T47D (cell line): ENCODE measurements at places on chromosomes 2 and 18.

DNA sequence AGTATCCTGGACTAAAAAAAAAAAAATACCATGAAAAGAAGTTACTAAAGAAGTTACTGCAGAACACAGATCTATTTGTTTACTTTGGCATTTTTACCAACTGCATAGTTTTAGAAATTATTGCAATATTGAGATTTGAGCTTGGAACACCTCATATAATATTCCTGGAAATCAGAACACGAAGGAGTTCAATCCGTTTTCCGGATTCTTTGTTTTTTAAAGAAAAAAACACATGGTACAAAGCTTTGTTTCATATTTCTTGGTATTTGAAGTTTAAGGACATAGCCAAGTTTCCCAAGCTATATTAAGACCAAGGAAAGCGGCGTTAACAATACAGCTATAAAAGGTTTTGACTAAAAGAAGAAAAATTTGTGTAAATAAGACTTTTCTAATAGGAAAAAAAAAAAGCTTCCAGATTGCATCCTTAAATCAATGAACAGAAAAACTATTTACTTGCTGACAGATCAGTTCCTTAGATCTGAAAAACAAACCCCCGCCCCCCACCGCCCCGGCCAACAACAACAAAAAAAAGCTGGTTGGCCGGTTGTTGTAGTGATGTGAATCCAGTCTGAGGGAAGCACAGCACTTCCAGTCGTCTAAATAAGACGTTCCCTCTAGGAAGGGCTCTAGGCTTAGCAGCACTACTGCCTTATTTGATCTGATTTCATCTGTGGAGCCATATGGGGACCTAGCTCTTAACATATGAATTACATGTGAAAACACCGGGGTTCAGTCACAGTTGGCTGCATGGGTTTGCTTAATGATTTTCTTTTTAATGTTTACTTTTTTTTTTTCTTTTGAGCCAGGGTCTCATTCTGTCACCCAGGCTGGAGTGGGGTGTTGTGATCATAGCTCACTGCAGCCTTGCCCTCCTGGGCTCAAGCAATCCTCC lies 2.5 kb upstream of the RHOB start:
- DNase-seq = peak; percentile 55

GRCh38 chr2:74414441-74414840 lies 7.0 kb downstream of the C2orf81 start:
- DNase-seq = no peak

DNA sequence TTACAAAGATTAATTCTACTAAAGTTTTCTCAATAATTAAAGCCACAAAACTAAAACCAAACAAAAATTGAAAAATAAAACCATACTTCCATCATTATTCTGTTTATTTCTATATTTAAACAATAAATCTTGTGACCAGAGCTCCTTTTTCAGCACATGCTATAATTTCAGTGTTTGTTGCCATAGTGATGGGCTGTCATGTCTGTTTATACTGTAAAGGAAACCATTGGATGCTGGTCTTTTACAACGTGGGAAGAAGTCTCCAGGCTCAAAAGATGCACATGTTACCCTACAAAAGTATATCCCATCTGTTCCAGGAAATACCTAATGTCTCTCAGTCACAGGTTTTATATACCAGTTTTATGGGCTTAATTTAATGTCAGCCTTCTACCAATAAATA lies 100.1 kb upstream of the MC2R start:
- no peak for DNase-seq

GRCh38 chr2:199946836-199947235 lies 8.5 kb downstream of the TYW5 start:
- DNase-seq = no peak

- DNase-seq = no peak
These were observed 701.9 kb upstream of the LINC00305 start for GRCh38 chr18:64850791-64851190.

- DNase-seq = no peak
These were observed 281.5 kb downstream of the AFF3 start for GRCh38 chr2:99860720-99861375.

GRCh38 chr18:79769698-79770500 lies 27.8 kb upstream of the KCNG2 start:
- DNase-seq = no peak

- DNase-seq = no peak
These were observed 752 bp upstream of the CYTIP start for GRCh38 chr2:157444641-157445040.
